D341Med (cell line): ENCODE measurements at places on chromosomes 7 and 10.

DNA sequence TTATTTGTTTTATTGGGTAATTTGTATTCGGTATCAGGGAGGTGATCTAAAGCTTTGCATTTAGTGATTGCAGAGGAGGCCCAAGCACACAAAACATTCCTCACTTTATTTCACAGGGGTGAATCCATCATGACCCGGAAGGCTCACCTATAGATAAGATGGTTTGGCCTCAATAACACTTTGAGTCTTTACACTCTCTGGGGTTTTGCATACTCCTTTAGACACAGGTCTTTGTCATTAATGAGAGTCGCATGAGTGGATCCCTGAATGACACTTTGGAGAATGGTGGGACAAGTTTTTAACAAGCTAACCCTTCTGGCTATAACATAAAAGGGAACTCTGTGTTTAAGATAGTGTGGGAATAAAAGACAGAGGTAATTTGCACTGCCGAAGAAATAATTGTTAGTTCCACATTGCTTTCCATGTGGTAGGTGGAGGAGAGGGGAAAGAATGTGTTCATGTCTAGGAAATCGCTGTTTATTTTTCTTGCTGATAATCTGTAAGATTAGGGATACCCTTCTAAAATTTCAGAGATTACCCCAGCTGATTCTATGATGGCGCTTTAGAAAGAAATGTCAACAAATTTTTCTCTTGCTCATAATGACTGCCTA lies 455.8 kb downstream of the TFEC start:
- no peak for DNase-seq

DNA sequence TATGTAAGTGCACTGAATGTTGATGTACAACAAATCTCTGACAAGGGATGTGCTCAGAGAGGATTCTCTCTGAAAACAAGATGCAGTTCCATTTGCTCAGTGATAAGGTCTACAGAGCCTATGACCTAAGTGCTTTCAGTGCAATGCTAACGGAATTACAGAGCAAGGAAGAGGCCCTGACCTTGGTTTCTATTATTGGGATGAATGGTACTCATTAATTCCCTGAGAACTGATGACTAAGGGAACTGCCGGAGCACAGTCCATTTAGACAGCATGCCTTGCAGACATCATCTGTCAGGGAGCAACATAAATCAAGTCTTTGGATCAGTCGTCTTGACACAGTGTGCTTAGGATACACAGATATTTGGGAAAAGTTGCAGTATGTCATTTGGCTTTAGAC lies 340.8 kb downstream of the PHTF2 start:
- no peak for DNase-seq

- no peak for DNase-seq
Measured at GRCh38 chr10:114504769-114505579, 100.7 kb upstream of the AFAP1L2 start.

GRCh38 chr7:753190-753589 lies 26.1 kb upstream of the PRKAR1B start:
- DNase-seq, result no peak

DNA sequence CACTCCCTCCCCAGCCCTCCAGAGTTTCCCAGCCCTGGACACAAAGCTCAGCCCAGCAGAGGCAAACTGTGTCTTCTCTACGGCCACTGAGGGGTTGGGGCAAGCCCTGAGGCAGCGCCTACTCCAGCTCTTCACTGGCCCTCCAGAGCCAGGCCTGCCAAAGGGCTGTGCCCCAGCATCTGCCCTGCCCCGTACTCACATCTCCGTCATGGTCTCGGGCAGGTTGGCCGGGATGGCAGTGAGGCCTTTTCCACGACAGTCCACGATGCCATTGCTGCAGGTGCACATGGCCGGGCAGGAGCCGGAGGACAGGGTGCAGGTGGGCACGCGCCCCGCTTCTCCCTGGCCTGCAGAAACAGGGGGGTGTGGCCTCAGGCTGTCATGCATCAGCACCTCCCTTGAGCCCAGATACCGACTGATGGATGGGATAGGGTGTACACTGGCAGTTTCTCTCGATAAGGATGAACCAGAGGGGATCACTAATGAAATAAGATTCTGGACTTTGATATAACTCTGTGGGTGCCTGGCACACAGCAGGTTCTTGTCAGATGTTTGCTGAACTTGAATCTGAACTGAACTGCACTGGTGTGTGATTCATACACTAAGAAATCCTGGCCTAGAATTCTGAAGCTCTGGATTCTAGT lies 125.2 kb downstream of the SLIT1 start:
- DNase-seq, result no peak

- no peak for DNase-seq
Measured at GRCh38 chr10:11095374-11095801, 77.7 kb downstream of the CELF2 start.

- DNase-seq, result no peak
Measured at GRCh38 chr7:158448430-158449100, 139.1 kb downstream of the PTPRN2 start.

DNA sequence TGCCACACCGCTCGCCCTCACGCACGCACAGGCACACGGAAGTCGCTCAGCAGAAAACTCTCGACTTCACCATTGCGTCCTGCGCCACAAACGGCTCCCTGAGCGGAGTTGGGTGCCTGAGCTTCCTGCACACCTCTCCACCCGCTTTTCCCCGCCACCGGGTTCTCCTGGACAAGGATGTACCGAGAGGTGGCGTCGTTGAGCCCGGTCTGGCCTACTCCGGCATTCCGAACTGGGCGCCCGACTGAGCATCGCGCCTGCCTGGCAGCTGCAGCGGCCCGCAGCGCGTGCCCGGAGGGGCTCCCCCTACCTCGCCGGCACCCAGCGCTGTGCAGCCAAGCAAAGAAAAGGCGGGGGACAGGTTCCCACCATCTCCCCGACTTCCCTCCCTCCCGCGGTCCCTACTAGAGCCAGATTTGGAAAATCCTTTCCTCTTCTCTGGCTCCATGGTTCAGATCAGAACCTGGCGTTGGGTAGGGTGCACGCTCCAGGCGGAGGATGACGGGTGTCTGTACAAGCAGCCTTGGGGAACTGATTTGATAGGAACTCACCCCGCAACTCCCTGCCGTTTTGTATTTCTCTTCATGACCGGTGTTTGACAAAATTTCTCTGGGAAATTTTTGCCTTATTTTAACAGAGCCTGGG lies 1.7 kb downstream of the SORCS3 start:
- DNase-seq, result peak; percentile 71
